GM04503 (cell line): ENCODE measurements at places on chromosomes 7 and 10.

GRCh38 chr10:33112831-33113455 is 154.9 kb upstream of the ITGB1 start:
- DNase-seq, result no peak

GRCh38 chr7:73933091-73933490 is 72.1 kb downstream of the TMEM270 start:
- DNase-seq, result no peak

DNA sequence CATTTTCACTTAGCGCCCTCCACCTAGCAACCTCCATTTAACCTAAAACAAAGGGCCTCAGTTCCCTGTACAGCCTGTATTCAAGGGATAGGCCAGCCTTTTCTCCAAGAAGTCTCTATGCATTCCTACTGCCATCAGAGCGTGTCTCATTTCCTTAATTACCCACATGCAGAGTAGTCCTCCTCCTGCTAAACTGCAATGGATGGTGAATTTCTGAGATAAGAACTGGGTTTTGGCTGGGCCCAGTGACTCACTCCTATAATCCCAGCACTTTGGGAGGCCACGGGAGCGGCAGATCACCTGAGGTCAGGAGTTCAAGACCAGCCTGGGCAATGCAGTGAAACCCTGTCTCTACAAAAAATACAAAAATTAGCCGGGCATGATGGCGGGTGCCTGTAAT is 71.1 kb upstream of the GPR158 start:
- DNase-seq, result no peak

DNA sequence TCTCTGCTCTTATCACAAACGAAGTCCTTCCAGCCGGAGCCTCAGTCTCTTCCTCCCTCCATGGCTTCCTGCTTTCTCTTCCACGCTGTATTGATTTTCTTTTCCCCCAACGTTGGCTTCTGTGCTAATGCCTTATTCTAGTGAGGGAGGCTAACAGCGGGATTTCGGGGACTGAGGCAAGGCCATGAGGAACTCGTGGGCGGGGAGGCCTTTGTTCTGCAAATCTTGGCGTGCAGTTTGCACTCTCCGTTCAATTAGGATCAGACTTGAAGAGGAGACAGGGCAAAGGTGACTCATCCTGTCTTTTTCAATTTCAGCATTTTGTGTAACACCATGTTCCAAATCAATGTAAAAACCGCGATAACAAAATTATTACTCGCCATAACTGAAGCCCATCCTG is 25.3 kb downstream of the EN2 start:
- no peak for DNase-seq

- DNase-seq, result no peak
Measured at GRCh38 chr7:28296571-28297483, 115.5 kb upstream of the CREB5 start.

GRCh38 chr10:63770523-63770922 is 249.3 kb downstream of the REEP3 start:
- DNase-seq, result no peak

DNA sequence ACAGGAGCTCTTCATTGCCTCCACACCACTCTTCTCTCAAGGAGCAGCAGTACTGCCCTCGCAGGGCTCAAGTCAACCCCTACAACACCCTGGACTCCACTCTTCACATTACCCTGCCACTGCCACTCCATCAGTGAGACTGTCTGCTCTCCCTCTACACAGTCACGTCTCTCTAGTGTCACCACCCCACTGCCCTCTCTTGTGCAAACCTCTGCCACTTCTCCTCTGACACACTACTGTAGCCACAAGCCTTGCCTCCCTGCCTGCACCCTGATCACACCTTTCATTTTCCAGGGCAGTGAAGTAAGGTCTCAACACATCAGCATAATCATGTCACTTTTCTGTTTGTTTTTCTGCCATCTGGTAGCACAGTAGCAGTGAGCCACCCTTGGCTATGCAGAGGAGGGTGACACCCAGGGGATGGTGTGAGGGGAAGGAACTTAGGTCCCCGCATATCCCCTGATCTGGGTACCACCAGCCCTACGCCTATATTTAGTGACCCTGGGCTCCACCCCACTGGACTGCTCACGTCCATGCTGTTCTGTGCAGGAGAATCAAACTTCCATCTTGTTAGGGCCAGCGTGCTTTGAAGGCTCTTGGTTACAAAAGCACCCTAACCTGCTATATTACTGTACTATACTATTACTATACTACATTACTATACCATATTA is 1.6 kb downstream of the C10orf143 start:
- DNase-seq, result no peak

GRCh38 chr7:91137788-91138368 is 126.4 kb upstream of the FZD1 start:
- DNase-seq, result no peak

DNA sequence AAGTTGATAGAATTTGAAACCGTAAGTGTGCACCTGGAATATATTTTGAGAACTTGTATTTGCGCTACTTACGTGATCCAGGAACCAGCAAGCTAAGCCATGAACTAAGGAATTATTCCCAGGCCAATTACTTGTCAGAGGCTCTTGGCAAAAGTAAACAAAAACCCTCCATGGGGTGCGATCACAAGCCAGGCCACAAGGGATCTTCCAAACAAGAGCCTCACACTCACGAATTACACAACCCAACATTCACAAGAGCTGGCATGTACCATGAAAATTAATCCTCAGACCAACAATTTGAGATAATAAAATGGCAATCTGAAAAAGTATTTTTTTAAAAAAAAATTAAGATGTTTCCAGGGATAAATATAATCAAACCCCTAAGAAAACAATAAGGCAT is 467.0 kb upstream of the AKR1E2 start:
- DNase-seq, result no peak

DNA sequence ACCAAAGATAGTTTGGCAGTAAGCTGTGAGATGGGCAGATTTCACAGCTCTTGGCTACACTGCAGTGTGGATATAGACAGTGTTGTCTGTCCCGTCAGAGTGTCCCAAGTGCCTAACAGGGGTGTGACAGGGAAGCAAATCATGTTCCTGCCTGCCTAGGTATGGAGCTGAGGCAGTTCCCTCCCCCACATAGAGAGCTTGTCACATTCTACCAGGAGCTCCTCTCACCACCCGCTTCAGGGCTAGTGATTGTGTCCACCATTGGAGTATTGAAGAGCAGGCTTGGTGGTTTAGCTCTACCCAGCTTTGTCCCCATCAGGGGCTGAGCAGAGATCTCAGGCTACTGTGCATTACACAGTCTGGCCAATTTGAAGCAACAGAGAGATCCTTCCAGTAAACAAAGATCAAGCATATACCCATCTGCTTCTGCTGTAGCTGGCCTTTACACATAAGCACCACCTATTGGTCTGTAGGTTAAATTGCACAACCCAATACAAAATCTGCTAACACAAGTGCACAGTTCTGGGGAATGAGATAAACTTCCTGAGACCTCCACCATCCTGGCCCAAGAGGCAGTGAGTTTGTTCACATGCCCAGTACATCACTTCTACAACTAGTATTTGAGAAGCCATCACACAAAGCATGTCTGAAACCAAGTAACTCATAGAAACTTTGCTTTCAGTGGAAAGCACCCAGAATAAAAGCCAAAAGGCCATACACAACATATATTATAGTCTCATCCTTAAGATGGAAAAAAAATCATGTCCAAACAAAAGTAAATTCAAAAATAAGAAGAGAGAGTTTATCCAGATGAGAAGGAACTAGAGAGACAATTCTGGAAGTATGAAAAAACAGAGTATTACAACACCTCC is 67.3 kb downstream of the GLCCI1 start:
- DNase-seq, result no peak

DNA sequence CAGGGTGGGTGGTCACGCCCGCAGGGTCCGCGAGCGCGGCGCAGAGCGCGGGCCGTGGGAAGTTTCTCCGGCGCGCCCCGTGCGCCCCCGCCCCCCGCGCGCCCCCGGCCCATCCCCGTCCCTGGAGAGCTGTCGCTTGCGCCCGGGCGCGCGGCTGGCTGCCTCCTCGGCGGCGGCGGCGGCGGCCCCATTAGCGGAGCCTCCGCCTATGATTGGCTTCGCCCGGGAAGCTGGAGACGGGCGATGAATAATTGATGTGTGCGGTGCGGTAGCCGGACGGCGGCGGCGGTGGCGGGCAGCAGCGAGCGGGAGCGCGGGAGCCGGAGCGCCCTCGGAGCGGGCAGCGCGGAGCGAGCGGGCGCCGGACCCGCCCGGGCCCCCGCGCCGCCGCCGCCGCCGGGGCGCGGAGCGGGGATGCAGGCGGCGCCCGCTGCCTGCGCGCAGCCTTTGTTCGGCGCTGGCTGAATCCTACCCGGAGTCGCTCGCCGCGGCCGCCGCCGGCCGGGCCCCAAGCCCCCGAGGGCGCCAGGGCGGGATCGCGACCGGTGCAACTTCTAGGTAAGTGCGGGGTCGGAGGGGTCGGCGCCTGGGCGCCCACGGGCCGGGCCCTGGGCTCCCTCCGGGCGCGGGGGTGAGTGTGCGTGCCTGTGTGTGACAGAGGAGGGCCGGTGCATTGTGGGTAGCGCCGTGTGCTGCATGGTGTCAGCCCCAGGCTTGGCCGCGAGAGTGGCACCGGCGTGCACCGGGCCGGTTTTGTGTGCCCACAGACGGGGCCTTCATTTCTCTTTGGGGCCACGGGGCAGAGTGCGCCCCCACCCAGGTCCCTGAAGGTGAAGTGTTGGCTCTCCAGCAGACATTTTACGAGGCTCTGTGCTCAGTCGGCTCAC is 103.8 kb upstream of the PPIF start:
- DNase-seq, result no peak

DNA sequence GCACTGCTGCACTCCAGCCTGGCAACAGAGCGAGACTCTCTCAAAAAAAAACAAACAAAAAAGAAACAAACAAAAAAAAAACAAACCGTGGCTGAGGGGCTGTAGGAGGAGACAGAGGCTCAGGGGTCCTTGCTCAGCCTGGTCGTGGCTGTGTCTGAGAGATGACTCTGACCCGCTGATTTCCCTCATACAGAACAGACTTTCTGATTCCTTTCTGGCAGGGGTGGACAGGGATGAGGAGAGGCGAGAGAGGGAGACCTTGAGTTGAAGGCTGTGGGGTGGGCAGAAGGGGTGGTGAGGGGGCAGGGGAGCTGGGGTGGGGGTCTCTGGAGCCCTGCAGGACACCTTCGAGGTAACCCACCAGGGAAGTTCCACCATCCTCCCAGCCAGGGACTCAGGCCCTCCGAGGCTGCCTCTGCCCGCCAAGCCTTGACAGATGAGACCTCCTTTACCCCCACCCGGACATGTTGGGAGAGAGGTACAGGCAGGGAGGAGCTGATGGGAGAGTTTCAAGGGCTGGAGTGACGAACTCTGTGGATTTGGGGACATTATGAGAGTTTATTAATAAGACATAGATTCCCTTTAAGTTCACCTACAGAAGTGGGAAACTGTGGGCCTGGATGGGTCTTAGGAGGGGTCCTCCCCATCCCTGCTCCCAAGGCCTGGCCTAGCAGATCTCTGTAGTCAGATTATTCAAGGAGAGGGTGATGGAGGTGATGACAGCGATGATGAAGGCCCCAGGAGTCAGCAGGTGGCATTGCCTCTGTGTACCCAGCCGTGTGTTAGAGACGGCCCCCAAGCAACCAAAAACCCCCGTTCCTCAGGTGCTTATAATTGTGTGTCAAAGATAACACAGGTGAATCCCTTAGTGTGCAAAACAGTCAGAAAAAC is 2.0 kb downstream of the MUC12 start:
- no peak for DNase-seq

- DNase-seq, result no peak
Measured at GRCh38 chr7:98686466-98687080, 69.5 kb downstream of the NPTX2 start.

DNA sequence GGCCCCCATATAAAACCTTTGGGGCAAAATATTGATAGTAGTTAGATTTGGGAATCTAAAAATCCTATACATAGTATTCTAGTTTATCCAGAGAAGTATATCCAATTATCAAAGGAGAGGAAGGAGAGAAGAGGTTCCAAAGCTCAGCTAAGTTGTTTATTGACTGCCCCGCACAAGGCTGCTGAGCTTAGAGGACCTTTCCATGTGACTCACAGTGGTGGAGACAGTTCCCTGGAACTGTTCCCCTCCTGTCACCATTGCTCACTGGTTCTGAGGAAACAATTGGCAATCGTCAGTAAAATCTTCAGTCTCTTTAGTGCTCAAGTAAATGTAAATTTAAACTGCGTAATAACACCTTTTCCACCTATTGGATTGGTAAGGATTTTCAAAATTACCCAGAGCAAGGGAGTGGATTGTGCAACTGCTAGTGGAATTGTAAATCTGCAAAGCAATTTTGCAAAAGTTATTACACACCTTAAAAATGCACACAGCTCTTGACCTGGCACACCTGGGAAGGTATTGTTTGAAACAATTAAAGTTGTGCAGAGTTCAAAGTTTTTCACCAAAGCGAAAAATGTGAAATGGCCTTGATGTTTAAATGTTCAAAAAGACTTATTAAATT is 63.1 kb downstream of the EEPD1 start:
- no peak for DNase-seq

DNA sequence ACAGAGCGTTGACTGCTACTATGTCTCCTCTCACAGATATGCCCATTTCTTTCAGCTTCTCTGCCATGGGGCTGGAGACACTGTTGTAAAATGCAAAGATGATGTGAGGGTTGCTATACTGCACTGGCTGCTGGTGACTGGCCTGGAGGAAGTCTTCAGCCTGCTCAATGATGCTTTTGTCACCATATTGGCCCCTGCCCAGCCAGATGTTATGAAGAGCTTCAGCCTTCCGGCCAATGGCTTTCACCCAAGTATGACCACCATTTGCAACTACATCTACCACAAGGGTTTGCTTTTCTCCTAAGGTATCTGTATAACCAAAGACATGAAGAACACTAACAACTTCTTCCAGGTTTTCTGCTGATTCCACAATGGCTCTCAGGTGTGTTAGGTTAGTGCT is 1.6 kb downstream of the C7orf25 start:
- no peak for DNase-seq

GRCh38 chr10:128241023-128241422 is 114.8 kb upstream of the MKI67 start:
- DNase-seq, result no peak

- DNase-seq, result no peak
Measured at GRCh38 chr10:22308390-22308789, 7.8 kb upstream of the COMMD3 start.

GRCh38 chr10:123993534-123994416 is 99.6 kb downstream of the CHST15 start:
- DNase-seq, result no peak

DNA sequence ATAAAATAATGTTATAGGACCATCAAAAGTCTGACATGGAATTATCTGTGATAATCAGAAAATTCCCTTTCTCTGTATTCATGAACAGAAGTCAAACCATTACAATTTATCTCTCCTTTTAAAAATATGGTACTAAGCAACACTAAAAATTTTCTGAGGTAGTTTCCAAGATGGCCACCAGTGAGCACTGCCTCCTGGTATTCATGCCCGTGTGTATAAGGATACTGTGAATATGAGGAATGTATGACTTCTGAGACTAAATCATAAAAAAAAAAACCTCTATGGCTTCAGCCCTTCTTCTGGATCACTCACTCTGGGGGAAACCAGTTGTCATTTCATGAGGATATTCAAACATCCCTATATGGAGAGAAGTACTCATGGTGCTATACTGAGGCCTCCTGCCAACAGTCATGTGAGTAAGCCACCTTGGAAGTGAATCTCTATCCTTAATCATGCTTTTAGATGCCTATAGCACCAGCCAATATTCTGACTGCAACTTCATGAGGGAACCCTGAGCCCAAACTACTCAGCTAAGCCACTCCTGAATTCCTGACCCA is 41.1 kb downstream of the SIRT1 start:
- DNase-seq, result peak; percentile 75
